ENCODE measurements at places on chromosomes 12 and 14.
A peak's percentile ranks its signal among the peaks of the same experiment; 100 is the strongest.

- DNase-seq, result peak; percentile 12
Measured at GRCh38 chr14:102849526-102850379, 72.5 kb downstream of the TRAF3 start.

DNA sequence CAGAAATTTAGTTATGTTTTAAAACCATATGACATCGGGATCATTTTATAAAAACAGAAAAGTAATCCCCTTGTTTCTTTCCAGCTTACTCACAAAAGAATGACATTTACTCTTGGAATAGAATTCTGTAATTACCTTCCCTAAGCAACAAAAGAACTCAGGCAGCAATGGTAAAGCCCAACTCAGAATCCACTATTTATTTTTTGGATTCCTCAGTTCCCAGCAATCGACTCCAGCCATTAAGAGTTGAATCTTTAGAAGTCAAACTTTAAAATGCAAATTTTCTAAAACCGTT lies 65.9 kb downstream of the FOXN3 start:
- no peak for DNase-seq

- DNase-seq, result no peak
Measured at GRCh38 chr14:76336876-76337275, 39.1 kb upstream of the ESRRB start.

GRCh38 chr12:26701604-26702215 lies 131.3 kb downstream of the ITPR2 start:
- peak; percentile 62 for DNase-seq

DNA sequence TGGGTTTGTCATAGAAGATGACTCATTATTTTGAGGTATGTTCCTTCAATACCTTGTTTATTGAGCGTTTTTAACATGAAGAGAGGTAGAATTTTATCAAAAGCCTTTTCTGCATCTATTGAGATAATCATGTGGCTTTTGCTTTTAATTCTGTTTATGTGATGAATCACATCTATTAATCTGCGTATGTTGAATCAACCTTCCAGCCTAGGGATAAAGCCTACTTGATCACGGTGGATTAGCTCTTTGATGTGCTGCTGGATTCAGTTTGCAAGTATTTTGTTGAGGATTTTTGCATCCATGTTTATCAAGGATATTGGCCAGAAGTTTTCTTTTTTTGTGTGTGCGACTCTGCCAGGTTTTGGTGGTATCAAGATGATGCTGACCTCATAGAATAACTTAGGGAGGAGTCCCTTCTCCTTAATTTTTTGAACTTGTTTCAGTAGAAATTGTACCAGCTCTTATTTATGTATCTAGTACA lies 602.6 kb downstream of the SNAPC1 start:
- no peak for DNase-seq
